GM23338 (cell line): ENCODE measurements at places on chromosomes 16 and 17. TPM values are rescaled to one million over a fixed set of nuclear protein-coding genes. Genes with fewer than 3 reads are reported as not detected.

DNA sequence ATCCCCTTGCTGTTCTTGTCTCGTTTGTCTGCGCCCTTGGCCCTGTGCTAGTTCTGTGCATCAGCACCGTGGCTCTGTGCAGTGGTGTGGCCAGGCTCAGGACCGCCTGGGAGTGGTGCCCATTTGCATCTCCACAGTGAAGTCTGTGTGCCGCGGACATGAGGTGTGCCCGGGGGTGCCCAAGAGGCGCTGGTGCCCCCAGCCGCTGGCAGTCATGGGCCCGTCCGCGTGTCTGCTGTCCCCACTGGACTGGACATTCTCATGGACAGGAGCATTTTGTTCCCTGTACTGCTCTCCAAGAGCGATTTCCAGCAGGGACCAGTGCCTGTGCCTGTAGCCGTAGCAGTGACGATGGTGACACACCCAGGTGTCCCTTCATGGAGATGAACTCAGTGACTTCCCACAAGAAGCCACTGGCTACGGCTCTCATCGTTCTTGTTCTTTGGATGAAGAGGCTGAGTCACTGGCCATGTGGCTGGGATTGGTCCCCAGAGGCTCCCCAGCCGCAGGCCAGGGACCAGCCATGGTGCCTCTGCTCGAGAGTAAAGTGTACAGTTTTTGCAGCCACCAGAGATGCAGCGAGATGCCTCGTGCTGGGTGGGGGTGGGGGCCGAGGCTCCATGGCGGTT is 13.0 kb upstream of the MC1R start:
- no peak for DNase-seq
- no peak overlapping the region for H3K27ac ChIP-seq
- H3K36me3 ChIP-seq: no peaks in the 10 kb centered on the region; the same call in 1 of the 2 replicates
- no peak overlapping the region for H3K4me3 ChIP-seq
- 0 out of 2 replicates have a peak, but pooled peaks cover 4% of the 10 kb centered on the region for H3K4me1 ChIP-seq

DNA sequence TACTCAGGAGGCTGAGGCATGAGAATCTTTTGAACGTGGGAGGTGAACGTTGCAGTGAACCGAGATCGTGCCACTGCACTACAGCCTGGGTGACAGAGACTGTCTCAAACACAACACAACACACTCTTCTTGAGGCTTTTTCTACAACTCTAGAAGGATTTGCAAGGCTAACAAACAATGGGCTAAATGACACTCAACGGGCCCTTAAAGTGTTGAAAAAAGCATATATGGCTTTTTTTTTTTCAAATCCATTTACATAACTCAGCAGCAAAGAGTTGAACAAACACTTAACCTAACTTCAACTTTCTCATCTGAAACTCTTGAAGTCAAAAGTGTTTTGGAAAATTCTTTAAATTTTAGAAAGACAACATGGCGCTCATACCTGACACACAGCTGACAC is 22.3 kb downstream of the CDR2 start:
- no peak overlapping the region for H3K4me3 ChIP-seq
- H3K27ac ChIP-seq: peak overlapping the region; percentile 34; the same call in 1 of the 2 replicates
- H3K4me1 ChIP-seq: peaks cover 15% of the 10 kb centered on the region
- DNase-seq: no peak

DNA sequence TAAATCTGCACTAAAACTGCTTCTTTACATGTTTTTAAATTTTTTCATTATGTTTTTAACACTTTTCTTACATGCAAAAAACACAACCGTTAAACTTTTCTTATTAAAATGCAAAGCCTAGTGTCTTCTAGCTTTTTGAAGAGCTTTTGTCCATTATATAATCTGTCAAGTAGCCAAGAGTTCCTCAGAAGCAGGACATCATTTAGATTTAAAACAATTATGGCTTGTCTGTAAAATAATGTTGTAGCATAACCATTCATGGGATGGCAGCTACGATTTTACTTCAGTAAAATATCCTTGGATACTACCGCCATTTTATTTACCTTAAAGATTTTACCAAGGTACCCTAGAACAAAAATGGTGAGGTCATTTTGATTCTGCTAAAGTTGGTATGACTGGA is 2.8 kb downstream of the OMG start:
- peaks cover 10% of the 10 kb centered on the region; the same call in 1 of the 2 replicates for H3K4me1 ChIP-seq
- no peak for DNase-seq
- no peaks in the 10 kb centered on the region for H3K27me3 ChIP-seq

DNA sequence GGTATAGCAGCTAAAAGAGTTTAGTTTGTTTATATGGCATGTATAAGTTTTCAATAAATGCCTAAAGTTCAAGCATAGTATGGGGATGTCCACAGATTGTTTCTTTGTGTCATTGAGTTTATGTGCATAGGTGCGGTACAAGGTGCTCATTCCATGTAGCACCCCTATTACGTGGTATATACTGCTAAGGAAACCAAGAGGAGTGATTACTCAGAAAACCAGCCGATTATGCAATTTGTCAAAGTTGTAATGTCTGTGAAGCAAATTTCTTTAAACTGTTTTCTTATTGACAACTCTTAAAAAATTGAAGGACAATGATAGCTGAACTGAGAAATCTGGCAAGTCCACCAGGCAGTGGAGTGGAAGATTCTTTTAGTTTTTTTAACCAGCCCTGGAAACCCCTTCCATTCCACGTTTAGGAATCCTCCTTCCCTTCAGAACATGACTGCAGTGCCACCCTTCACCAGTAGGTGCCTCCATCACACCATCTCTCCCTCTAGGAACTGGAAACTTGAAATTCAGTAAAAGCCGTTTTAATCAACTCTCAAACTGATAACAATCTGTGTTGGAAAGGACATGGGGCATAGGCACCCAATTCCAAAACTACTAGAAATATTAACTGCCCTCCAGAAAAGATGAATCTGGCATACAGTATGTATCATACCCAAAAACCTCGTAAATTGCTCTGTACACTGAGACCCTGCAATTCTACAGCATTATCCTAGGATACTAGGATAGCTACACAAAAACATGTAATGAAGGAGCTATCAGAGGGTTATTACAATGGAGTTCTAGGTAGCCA is 43.5 kb downstream of the REXO5 start:
- no peak overlapping the region for H3K27ac ChIP-seq
- DNase-seq: peak; percentile 80
- H3K27me3 ChIP-seq: no peaks in the 10 kb centered on the region
- H3K36me3 ChIP-seq: 0 out of 2 replicates have a peak, but pooled peaks cover 5% of the 10 kb centered on the region
- H3K4me1 ChIP-seq: peaks cover 4% of the 10 kb centered on the region

CRYM gene
- 15.5 and 18.0 TPM in 2 replicates for total RNA-seq

DNA sequence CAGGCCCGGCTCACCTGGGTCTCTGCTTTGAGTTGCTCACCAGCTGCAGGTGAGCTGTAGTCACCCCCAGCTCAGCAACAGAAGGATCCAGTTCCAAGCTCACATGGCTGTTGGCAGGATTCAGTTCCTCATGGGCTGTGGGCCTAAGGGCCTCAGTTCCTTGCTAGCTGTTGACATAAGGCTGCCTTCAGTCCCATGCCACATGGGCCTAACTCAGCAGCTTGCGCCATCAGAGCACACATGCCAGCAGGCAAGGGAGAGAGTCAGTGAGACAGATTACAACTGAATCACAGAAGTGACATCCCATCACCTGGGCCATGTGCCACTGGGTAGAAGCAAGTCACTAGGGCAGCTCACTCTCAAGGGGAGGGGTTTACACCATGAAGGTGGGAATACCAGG is 24.7 kb downstream of the PSMD7 start:
- no peak for DNase-seq
- H3K4me1 ChIP-seq: no peaks in the 10 kb centered on the region
- H3K4me3 ChIP-seq: no peak overlapping the region
- H3K27me3 ChIP-seq: no peaks in the 10 kb centered on the region

DNA sequence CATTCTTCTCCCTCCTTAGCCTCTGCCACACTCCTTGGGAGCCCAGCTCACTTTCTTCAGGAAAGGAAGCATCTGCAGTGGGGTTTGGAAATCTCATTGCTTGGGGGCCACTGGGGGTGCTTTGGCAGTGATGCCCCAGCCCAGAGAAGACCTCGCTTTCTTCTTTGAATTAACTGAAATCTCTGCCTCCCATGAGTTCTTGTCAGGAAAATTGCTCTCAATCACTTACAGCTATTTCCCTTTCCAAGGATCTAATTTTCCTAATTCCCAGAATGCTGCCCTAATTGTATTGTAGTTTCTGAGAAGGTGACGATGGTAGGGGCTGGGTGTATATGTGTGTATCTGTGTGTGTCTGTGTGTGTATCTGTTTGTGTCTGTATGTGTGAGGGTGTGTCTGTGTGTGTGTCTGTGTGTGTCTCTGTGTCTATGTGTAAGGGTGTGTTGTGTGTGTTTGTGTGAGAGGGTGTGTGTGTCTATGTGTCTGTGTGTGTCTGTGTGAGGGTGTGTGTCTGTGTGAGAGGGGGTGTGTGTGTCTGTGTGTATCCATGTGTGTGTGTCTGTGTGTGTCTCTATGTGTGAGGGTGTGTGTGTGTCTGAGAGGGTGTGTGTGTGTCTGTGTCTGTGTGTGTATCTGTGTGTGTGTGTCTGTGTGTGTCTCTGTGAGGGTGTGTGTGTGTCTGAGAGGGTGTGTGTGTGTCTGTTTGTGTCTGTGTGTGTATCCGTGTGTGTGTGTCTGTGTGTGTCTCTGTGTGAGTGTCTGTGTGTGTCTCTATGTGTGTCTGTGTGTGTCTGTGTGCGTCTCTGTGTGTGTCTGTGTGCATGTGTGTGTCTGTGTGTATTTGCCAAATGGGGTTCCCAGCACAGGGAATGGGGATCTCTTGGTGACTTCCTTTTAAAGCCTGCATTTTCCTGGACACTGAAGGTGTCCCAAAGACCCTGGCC is 83.5 kb upstream of the DNAJA2 start:
- no peak overlapping the region for H3K27ac ChIP-seq
- no peak overlapping the region for H3K4me3 ChIP-seq
- H3K36me3 ChIP-seq: no peaks in the 10 kb centered on the region
- no peaks in the 10 kb centered on the region for H3K27me3 ChIP-seq

GRCh38 chr17:73614256-73614655 is 30.0 kb downstream of the SDK2 start:
- H3K4me1 ChIP-seq: peaks cover 43% of the 10 kb centered on the region
- peak overlapping the region; percentile 49; the same call in 1 of the 2 replicates for H3K4me3 ChIP-seq
- no peaks in the 10 kb centered on the region; the same call in 1 of the 2 replicates for H3K36me3 ChIP-seq
- no peaks in the 10 kb centered on the region for H3K27me3 ChIP-seq
- no peak for DNase-seq

GRAP gene
- total RNA-seq: 0.24 and 0.27 TPM in 2 replicates

LGALS9B gene
- total RNA-seq: not detected in 2 replicates

DNA sequence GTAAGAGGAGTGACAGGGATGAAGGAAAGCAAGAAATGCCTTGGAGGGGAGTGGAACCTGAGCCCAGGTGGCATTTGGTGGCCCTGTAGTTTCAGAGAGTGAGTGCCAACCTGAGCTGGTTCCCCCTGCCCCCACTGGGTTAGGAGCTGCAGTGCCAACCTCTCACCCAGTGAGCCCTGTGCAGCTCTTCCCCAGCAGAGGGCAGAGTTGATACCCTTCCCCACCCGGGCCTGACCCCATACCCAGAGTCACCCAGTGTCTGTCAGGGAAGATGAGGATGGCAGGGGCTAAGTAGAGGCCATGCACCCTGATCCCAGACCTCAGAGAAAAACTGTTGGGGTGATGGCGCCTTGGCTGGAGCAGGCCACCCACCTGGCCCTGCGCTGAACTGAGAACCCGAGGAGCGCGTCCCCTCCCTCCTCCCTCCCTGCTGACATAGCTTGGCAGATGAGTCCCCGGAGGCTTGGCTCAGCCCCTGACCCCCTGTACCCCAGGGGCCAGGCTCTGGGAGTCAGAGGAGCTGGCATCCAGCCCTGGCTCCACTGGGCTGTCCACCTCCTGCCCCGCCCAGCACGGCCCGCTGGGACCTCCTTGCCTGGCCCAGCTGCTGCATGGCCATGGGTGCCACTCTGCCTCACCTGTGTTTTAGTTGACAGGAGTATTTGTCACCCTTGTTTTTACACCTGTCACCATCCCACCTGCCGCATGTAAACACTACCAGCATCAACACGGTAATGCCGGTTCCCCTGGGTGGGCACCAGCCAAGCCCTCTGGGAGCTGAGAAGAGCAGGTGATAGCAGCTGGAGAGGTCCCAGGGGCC is 113.9 kb downstream of the AMFR start:
- H3K27me3 ChIP-seq: no peaks in the 10 kb centered on the region
- no peak overlapping the region for H3K27ac ChIP-seq
- no peak overlapping the region for H3K4me3 ChIP-seq
- no peaks in the 10 kb centered on the region for H3K36me3 ChIP-seq
- DNase-seq: peak; percentile 35

MLLT6 gene
- total RNA-seq: 2.8 and 3.3 TPM in 2 replicates

DNA sequence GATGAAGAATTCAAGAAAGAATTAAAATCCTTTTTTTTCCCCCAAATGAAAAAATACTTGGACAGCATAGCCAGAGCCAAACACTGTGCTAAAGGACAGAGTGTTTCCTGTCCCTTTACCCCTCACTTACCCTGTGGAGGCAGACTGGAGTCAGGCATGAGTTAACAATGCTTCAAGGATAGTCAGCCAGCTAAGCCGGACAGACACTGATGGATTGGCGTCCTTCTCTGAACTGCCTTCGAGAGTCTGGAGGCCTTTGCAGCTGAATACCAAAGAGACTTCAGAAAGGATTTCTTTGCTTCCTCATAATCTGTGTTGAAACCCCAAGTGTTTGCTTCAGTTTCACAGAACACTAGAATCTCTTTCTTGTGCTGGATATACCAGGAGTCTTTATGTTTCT is 4.6 kb downstream of the METTL9 start:
- no peak for DNase-seq
- no peaks in the 10 kb centered on the region for H3K36me3 ChIP-seq
- H3K4me1 ChIP-seq: peaks cover 20% of the 10 kb centered on the region
- no peak overlapping the region for H3K4me3 ChIP-seq
- no peaks in the 10 kb centered on the region for H3K27me3 ChIP-seq

DNA sequence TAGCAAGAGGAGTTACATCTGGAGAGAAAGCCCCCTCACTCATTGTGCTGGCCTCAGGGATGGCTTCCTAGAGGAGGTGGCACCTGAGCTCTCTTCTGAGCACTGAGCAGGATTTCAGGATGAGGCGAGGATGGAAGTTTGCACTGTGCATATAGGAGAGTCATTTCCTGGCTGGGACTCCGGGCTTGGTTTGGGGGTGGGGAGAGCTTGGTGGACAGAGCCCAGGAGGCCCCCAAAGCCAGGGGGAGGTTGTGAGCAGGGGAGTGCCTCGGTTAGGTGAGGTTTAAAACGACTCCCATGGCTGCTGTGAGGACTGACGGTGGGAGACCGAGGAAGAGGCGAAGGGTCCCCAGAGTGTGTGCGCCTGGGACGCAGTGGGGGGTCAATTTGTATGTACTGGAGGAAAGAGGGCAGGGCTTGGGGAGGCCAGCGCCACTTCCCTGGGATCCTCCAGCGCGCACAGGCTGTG is 1.2 kb downstream of the CAMKK1 start:
- H3K4me3 ChIP-seq: peak overlapping the region; percentile 83
- H3K36me3 ChIP-seq: no peaks in the 10 kb centered on the region
- peaks cover 28% of the 10 kb centered on the region for H3K4me1 ChIP-seq
- no peaks in the 10 kb centered on the region for H3K27me3 ChIP-seq
- DNase-seq: peak; percentile 75
- no peak overlapping the region for H3K27ac ChIP-seq
